Inflammatory macrophage (primary cell): ENCODE measurements at places on chromosomes 3 and 15.

- no peak for DNase-seq
Measured at GRCh38 chr3:138369151-138369900, 20.9 kb downstream of the MRAS start.

DNA sequence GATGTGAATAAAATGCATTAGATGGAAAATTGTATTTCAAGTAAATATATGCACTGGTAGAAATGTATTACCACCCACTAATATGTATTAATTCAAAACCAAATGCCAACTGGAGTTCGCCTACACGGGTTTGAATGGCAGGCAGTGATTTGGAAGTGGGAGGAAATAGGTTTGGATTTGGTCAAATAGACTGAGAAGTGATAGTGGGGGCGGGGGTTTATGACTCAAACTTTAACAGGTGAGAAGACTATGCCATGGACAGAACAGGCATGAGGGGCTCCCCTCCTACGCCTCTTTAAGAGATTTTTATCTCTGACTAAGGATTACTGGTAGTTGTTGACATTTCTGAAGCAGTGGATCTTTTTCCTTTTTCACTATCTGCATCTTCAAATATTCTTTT lies 677.8 kb downstream of the NTRK3 start:
- no peak for DNase-seq

DNA sequence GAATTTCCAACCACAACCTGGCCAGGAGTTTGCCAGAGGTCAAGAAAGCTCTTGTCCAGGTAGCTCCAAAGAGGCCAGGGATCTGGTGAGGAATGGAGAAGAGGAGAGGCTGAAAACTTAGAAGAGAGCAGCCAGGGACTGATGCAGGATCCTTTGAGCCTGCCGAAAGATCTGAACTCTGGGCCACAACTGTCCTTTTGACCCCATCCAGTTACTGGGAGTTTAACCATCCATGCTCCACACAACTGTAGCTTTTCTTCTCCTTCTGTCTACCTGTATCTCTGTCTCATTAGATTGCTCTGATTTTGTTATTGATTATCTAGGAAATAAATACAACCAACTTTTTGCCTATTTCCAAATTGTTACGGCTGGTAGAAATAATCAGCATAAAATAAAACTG lies 36.7 kb downstream of the DAZL start:
- no peak for DNase-seq

- no peak for DNase-seq
Measured at GRCh38 chr3:129587566-129588210, 18.8 kb downstream of the PLXND1 start.

DNA sequence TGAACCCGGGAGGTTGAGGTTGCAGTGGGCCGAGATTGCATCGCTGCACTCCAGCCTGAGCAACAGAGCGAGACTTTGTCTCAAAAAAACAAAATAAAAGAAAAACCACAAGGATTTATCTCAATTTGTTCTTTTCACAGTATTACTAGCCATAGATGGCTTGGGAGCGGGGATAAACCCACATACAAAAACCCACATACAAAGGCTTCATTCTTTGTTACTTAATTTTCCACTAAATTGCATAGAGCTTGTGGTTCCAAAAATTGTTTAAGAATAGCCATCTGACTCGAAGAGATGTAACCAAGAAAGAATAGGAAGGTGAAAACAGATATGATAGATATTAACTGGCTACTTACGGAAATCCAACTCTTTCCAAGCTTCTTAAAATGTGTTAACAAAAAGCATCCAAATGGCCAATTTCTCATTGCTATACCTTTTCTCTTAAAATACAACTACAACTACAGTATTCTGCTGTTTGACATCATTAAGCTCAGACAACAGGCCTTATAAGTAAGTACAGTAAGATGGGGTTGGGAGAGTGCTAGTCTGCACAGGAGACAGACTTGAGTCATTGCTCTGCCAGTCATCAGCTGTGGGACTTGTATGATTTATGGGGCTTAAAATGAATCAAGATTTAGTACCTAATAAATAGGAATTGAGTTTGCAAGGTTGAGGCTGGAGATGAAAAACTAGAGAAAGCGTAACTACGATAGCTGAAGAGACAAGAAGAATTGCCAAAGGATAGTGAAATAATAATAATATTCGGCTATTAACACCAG lies 96.6 kb upstream of the PLXND1 start:
- no peak for DNase-seq

- DNase-seq, result no peak
Measured at GRCh38 chr3:115789481-115789880, 166.2 kb downstream of the GAP43 start.

DNA sequence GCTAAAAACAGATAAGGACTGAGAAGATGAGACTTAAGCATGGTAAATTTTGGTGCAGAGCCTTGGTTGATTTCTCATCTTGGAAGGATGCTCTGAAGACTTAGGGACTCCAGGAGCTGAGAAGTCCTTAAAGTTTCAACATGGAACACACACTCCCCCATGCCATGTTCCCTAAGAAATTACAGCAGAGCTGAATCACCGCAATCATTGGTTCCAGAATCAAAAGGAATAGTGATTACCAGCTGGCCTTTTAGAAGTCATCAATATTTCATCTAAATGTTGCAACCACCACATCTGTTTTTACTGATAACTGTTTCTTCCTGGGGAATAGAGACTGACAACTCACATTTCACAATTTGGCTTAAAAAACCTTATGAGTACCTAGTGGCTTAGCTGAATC lies 229.3 kb downstream of the MINAR1 start:
- DNase-seq, result no peak

DNA sequence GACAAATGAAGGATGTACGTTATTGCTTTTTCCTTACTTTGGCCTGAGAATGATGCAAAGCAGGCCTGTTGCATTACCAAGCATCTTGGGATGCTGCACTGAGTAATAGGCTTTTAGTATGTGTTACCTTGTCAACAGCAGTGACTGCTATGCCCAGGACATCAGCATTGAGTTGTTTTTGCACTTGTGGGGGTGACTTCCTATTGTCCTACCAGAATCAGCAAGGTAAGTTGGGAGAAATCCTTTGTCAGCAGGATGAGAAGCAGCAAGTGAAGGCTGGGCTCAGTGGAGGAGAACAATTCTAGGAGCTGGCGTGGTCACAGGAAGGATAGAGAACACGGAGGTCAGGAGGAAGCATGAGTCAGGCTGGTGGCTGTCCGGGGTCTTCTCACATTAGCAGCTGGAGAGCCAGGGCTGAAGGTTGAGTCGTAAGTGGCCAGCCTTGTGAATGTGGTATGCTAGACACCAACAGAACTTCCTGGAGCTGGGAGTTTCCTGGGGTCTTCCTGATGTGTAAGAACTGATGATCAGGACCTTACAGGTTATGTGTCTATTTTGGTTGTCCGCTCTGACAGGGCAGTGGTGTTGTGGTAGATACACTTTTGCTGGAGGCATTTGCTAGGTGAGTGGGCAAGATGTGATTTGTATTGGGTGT lies 142.7 kb downstream of the FNDC3B start:
- DNase-seq, result no peak

GRCh38 chr15:84773716-84774115 lies 25.3 kb downstream of the ZNF592 start:
- peak; percentile 87 for DNase-seq

GRCh38 chr3:99943931-99944761 lies 126.5 kb downstream of the CMSS1 start:
- no peak for DNase-seq

- DNase-seq, result peak; percentile 46
Measured at GRCh38 chr15:63015618-63016017, 26.9 kb upstream of the TPM1 start.

DNA sequence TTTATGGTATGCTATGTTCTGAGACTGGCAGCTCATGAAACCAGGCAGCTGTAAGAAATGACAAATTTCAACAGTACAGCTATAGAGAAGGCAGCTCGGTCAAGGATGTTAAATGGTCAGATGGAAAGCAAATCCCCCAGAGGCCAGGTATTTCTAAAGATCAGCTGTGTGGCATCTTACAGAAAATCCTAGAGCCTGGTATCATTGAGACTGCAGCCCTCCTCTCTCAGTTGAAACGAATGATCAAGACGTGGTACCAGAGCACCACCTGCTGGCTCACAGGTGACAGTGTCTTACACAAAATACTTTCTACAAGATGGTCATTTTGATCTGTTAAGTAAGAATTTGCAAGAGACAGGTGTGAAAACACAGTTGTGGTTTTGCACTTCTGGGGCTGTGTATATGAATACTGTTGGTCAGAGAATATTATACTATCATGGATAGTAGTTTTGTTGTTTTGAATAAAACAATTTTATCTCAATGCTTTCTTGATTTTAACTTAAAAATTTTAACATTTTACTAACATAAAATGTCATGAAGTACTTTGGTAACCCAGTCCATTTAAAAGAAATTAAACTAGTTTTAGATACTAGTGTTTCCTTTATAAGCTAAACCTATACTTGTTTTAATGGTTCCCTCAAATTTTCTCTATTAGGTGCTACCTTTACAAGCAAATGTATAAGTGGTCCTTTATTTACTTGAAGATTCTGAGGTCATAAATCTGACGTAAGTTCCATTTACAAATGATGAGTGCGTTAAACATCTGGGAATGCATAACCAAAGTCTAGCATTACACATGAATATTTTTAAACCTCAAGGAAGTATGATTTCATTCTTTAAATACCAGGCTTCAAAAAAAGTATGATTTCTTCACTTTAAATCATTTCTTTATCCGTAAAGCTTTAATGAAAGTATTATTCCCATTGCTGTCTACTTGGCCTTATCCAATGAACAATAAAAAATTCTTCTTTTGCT lies 121.8 kb downstream of the PDZRN3 start:
- peak; percentile 46 for DNase-seq

DNA sequence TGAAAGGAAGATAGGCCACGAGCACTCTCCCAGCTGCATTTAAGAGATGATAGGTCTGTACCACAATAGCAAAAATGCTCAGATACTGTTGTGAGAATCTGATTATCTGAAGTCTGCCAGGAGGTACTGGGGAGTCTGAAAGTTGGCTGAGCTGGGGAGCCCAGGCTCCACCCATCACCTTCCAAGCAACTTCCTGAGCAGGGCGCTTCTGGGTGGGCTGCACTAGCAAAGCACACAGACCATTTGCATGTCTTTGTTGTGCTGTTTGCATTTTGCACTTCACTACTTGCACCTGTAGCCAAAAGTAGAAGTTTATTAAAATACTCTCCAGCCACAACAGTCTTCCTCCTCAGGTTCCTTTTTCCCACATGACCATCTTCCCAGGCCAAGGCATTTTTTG lies 133.2 kb downstream of the ALDH1A2 start:
- no peak for DNase-seq

- DNase-seq, result no peak
Measured at GRCh38 chr3:128617270-128617556, 33.4 kb downstream of the RPN1 start.

GRCh38 chr3:102230057-102230456 lies 204.8 kb upstream of the ZPLD1 start:
- peak; percentile 9 for DNase-seq

DNA sequence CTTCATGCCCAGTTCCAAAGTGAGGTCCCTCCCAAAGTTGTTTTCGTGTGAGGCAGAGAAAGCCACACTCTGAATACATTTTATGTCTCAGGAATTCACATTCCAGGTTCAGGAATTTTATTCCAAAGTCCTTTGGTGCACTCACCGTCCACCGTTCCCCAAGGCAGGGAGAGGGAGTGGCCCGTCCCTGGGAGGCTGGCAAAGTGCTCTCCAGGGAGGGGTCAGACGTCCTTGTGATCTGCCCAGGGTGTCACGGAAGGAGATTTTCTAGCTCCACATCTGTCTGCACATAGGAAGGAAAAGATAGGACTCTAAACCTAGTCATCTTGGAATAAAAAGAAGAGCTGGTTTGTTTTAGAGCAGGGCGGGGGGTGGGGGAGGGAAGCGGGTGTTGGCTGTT lies 47.9 kb downstream of the KLF13 start:
- DNase-seq, result no peak

DNA sequence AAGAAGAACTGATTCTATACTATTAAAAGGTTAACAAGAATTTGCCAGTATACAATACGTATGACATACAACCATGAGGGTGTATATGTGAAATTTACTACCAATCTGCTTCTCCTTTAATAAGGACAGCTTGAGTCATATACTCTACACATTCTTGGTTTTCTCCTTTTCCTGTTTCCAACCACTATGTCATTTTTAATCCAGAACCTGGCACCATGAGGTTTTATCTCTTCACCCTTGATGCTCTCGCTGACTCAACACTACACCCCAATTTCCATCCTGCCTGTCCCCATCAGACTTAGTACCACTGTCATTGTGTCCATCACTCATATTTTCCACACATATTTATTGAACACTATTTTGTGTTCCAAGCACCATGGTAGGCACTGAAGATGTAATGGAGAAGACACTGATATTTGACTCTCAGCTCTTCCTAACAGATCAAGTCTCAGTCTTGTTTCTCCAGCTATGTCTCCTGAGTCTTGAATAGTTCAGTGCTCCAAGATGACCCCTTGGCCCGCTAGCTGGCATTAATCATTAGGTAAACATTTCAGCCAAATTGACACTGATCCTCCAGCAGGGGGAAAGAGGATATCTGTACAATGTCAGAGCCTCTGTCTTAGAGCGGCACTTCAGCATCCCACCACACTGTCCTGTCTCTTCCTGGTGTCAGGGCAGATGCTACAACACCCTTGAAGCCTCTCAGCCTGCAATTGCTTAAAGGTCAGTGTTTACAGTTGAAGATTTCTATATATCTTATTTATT lies 11.2 kb upstream of the COL8A1 start:
- DNase-seq, result no peak

DNA sequence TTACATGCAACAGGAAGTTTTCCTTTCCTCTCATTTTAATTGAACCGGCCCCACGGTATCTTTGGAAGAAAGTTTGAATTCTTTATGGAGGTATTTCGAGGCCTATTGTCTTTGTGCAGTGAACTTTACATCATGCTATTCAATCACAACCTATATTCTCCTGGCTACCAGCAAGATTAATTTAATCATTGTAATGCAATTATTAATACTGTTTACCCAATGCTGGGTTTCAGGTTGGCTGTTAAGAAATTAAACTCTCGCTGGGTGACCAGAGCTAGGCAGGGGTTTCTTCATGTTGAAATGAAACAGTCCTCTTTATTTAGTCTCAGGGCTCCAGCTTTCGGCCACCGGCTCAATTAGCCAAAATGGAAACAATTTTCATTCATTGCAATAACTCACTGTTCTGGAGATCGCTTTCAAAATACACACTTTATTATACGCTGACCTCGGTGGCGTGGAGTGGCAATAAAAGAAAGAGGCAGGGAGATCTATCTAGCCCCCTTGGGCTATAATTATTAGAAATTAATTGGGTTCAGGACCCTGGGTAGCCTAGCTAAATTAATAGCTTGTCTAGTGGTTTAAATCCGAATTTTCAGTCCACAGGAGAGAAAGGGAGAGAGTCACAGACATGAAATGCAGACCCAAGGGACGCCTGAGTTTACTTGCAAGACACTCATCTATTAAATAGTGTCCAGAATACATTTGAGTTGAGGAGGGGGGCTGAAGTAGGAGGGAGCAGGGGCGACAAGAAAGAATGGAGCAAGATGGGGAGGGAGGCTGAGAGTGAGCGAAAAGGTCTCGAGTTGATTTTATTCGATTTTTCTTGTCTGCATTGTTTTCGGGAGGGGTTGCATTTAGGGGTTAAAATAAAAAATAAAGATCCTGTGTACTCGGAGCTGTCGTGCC lies 3.9 kb upstream of the MECOM start:
- DNase-seq, result no peak
